ENCODE measurements at places on chromosomes 5 and 9.

GRCh38 chr5:9613360-9613759, 16.8 kb downstream of the TAS2R1 start:
- DNase-seq = no peak

GRCh38 chr9:12739014-12739652, 35.7 kb upstream of the LURAP1L start:
- no peak for DNase-seq

DNA sequence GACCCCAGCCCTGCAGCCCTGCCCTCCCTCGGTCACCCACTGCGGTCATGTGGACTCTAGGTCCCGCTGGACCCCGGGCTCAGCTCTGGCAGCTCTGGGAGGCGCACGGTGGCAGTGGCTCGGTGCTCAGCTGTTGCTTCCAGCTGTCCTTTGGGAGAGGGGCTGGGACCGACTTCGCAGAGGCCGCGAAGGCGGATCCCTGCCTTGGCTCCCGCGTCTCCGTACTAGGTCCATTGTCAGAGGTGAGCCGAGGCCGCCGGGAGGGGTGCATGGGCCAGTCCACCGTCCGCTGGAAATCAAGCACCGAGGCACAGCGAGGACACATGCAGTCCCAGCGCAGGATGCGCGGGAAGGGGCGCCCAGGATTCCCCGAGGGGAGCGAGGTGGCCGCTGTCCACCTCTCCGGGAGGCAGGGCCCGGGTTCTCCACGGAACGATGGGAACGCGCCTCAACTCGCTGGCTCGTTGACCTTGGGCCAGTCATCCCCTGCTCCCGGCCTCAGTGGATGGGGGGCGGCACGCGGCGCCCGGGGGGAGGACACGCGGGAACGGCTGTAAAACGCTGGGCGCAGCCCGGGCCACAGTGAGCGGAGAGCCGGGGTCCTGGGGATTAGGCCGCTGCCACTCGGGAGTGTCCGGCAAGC, 732 bp downstream of the GBGT1 start:
- DNase-seq = no peak

DNA sequence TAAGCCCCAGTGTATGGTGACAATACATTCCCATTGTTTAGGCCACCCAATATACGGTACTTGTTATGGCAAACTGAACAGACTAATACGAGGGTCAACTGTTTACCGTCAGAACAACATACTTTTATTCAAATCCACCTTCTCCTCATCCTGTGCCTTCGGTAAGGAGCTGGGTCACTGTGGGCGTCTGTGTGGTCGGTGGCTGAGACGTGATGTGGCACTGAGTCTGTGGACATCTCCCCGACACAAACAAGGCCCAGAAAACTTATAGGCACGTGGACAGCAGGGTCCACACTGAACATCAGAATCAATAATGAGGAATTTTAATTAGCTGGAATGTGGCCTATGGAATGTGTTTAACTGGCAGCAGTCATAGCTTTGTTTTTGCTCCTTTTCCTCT, 154.3 kb upstream of the IRX2 start:
- DNase-seq = no peak

DNA sequence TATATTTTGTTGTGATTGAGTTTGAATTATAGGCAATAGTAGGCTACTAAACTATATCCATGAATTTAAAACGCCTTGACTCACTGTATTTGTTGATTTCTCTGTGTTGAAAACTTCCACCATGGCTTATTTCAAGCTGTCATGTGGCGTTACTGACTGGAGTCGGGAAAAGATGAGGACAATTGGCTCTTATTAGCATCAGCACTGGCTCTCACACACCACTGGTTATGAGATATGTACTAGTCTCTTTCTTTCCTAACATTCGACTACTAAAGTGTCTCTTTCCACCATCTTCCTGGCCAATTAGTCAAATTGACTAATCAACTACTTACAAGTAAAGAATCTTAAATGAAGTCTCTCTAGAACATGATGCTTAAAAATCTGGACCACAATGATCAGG, 9.1 kb upstream of the DAB2 start:
- DNase-seq = no peak

DNA sequence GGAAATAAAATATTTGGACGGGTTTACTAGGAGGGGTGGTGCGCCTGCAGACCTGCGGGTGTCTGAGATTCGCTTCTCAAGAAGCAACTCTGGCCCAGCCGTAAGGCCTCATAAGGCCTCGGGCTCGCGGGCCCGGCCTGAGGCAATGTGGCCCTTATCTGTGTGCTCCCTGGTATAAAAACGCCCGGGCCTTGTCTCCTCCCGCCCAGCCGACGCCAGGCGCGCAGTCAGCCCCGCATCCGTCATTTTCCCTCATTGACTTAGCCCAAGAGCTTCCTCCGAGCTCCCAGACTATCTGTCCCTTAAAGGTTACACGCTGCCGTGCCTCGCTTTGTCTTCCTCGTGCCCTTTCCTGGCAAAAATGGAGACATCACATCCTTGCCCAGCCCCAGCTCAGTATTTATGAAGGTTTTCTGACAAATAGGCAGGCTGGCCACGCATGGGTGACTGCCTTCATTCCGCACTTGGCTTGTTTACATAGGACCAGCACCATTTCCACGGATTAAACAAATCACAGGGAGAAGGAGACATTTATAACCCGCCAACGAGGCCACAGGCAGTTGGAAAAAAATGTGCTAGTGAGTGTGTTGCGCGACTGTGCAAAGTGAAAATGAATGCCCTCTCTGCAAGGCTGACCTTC, 74.5 kb upstream of the TBCA start:
- no peak for DNase-seq

GRCh38 chr5:90889325-90889600, 330.7 kb downstream of the ADGRV1 start:
- no peak for DNase-seq

DNA sequence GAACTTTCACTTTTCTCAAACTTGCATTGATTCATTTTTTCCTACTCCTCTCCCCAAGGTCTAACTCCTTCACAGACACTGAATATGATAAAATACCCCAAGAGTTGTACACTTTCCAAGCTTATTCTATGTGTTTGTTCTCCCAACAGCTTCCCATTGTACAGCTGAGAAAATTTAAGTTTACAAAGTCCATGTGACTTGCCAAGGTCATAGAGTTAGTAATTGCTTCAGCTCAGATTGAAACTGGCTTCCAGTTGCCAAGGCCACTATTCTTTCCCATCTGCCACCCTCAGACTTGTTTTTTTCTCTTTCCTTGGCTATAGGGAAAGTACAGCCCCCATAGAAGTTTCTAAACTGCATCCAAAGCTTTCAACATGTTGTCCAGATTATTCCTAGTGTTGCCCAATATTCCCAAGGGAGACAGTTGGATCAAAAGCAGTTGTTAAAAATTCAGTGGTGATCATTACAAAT, 34.8 kb downstream of the TNFSF8 start:
- no peak for DNase-seq

Measured in brain (organoid and tissue), 16 donors.